ENCODE measurements at places on chromosomes 6 and 20. TPM values are rescaled to one million over a fixed set of nuclear protein-coding genes. Genes with fewer than 3 reads are reported as not detected.

SLC22A2 gene
- total RNA-seq = not detected

TSHZ2 gene
- 31.0 TPM for total RNA-seq

C20orf202 gene
- total RNA-seq = 0.27 TPM

APMAP gene
- 77.4 TPM for total RNA-seq

LINC00237 gene
- not detected for total RNA-seq

DYNLT1 gene
- 142 TPM for total RNA-seq

EYA4 gene
- total RNA-seq = 21.4 TPM

HACE1 gene
- total RNA-seq = 25.9 TPM

CRISP3 gene
- total RNA-seq = 0.85 TPM

CFAP61 gene
- total RNA-seq = not detected

PRL gene
- total RNA-seq = 0.23 TPM

POFUT1 gene
- total RNA-seq = 43.7 TPM

TUBB1 gene
- not detected for total RNA-seq

VTA1 gene
- total RNA-seq = 41.5 TPM

GRCh38 chr20:9490161-9490560 is 24.2 kb upstream of the LAMP5 start:
- H3K27me3 ChIP-seq = peaks cover 43% of the 10 kb centered on the region
- no peak overlapping the region for H3K27ac ChIP-seq
- H3K36me3 ChIP-seq = no peaks in the 10 kb centered on the region
- H3K4me1 ChIP-seq = peaks cover 3% of the 10 kb centered on the region
- DNase-seq = no peak
- no peak overlapping the region for H3K4me3 ChIP-seq

- no peak overlapping the region for H3K4me3 ChIP-seq
- H3K27ac ChIP-seq = no peak overlapping the region
- peaks cover 26% of the 10 kb centered on the region for H3K27me3 ChIP-seq
- no peak for DNase-seq
- no peaks in the 10 kb centered on the region for H3K36me3 ChIP-seq
These were observed 71.4 kb downstream of the FOXA2 start for GRCh38 chr20:22512911-22513489.

- H3K4me1 ChIP-seq = peaks cover 34% of the 10 kb centered on the region
- H3K36me3 ChIP-seq = no peaks in the 10 kb centered on the region
- no peak overlapping the region for H3K4me3 ChIP-seq
- no peak overlapping the region for H3K27ac ChIP-seq
- H3K27me3 ChIP-seq = no peaks in the 10 kb centered on the region
These were observed 238.3 kb downstream of the HACE1 start for GRCh38 chr6:104621396-104621795.

DNA sequence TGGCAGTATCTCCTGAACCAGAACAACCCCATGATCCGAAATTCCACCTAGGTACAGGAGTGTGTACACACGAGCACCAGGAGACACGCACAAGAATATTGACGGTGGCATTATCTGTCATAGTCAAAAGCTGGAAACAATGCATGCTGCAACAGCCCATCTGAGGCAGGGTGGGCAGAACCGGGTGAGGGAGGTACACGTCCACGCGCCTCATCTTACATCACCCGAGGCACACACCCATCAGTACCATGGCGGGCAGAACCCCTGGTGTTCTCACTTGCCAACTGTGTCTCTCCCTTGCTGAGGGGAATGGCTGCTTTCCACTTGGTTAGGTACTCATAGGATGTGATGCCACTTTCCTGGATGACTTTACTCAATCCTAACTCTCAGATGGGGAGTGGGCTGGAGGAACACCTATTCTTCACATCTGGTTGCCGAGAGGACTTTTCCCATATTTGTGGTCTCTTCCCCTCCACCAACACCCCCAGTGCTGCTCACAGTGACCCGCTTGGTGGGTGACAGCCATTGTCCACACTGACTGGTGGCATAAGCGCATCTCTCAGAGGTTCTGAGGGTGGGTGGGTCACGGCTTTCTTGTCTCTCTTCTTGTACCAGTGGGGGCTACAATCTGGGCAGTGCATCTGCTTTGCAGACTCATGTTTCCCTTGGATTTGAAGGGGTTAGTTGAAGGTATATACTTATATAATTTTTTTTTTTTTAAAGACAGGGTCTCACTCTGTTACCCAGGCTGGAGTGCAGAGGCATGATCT is 13.5 kb downstream of the PPP1R3G start:
- DNase-seq = no peak
- no peak overlapping the region for H3K4me3 ChIP-seq
- H3K36me3 ChIP-seq = no peaks in the 10 kb centered on the region
- no peak overlapping the region for H3K27ac ChIP-seq
- H3K4me1 ChIP-seq = no peaks in the 10 kb centered on the region

- H3K36me3 ChIP-seq = peaks cover 3% of the 10 kb centered on the region
- H3K27ac ChIP-seq = no peak overlapping the region
- H3K27me3 ChIP-seq = peaks cover 13% of the 10 kb centered on the region
- H3K4me1 ChIP-seq = peaks cover 25% of the 10 kb centered on the region
- no peak for DNase-seq
These were observed 157.5 kb downstream of the UNC5CL start for GRCh38 chr6:40881501-40881900.

GRCh38 chr6:1477432-1478090 is 88.2 kb downstream of the FOXF2 start:
- H3K36me3 ChIP-seq = no peaks in the 10 kb centered on the region
- H3K4me1 ChIP-seq = peaks cover 26% of the 10 kb centered on the region
- DNase-seq = no peak
- no peak overlapping the region for H3K27ac ChIP-seq
- H3K27me3 ChIP-seq = no peaks in the 10 kb centered on the region
- no peak overlapping the region for H3K4me3 ChIP-seq

GRCh38 chr20:49245921-49246740 is 26.9 kb downstream of the DDX27 start:
- H3K27ac ChIP-seq = peak overlapping the region; percentile 27
- H3K27me3 ChIP-seq = no peaks in the 10 kb centered on the region
- DNase-seq = no peak
- no peak overlapping the region for H3K4me3 ChIP-seq
- peaks cover 30% of the 10 kb centered on the region for H3K36me3 ChIP-seq

DNA sequence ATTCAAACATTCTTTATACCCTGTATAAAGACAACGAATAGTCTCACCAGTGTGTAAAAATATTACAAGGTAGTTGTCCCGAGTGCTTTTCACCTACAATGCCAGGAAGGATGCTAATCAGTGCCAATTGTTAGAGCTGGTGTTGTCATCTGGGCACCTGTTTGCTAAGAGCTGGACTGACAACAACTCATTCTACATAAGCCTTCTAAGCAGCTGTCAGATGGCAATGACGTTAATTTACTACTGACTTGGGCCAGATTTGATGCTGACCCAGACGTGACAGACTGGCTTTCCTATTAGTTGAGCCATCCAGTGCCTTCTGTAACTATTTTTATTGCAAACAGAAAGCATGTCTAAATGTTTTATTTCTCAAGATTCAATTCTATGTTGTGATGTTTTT is 355.2 kb downstream of the ADGRB3 start:
- no peak for DNase-seq
- H3K27me3 ChIP-seq = peaks cover 2% of the 10 kb centered on the region
- H3K4me3 ChIP-seq = no peak overlapping the region
- H3K27ac ChIP-seq = no peak overlapping the region
- H3K36me3 ChIP-seq = no peaks in the 10 kb centered on the region
- peaks cover 7% of the 10 kb centered on the region for H3K4me1 ChIP-seq

DNA sequence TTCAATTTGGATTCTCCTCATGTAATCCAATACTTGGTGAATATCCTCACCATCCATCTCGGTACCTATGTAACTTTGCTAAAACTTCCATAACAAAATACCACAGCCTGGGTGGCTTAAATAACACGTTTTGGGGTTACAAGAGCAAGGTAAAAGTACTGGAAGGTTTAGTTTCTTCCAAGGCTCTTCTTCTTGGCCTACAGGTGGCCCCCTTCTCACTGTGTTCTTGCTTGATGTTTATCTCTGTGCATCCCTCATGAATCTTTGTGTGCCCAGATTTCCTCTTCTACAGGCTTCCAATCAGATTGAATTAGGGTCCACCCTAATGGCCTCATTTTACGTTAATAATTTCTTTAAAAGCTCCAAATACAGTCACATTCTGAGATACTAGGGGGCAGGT is 163.3 kb upstream of the HCRTR2 start:
- H3K4me1 ChIP-seq = peaks cover 5% of the 10 kb centered on the region
- peaks cover 4% of the 10 kb centered on the region for H3K36me3 ChIP-seq
- no peaks in the 10 kb centered on the region for H3K27me3 ChIP-seq
- no peak overlapping the region for H3K27ac ChIP-seq
- no peak overlapping the region for H3K4me3 ChIP-seq

DNA sequence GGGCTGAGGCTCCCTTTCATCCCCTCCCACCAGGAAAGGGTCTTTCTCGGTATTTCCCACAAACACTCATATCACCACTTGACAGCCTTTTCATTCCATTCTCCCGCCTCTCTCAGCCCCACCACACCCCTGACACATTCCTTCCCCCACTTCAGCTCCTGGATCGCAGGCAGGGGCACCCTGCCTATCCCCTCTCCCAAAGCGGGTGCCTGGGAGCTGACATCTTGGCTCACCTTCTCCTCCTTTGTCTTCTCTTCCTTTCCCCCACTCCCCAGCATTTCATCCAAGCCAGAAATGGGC is 10.2 kb upstream of the VEGFA start:
- peak overlapping the region; percentile 53 for H3K27ac ChIP-seq
- no peaks in the 10 kb centered on the region for H3K36me3 ChIP-seq
- H3K4me3 ChIP-seq = no peak overlapping the region
- DNase-seq = no peak

DNA sequence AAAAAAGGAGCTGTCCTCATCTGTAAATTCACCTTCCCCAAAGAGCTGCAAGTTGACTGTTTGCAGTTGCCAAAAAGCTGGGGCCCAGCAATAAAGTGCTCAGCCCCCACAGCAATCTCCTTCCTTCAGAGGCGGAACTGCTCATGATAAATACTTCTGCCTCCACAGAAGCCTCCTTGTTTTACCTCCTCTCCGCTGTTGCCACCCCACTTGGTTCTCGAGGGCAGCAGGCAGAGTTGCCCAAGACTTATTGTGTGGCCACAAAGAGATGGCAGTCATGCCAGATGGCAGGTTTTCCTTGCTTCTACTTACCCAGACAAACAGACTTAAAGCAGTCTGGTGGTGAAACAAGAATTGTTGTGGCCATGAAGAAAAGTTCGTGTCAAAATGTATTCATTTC is 66.3 kb downstream of the SLX4IP start:
- H3K4me1 ChIP-seq = peaks cover 44% of the 10 kb centered on the region
- no peaks in the 10 kb centered on the region for H3K27me3 ChIP-seq
- no peaks in the 10 kb centered on the region for H3K36me3 ChIP-seq
- H3K4me3 ChIP-seq = no peak overlapping the region

DNA sequence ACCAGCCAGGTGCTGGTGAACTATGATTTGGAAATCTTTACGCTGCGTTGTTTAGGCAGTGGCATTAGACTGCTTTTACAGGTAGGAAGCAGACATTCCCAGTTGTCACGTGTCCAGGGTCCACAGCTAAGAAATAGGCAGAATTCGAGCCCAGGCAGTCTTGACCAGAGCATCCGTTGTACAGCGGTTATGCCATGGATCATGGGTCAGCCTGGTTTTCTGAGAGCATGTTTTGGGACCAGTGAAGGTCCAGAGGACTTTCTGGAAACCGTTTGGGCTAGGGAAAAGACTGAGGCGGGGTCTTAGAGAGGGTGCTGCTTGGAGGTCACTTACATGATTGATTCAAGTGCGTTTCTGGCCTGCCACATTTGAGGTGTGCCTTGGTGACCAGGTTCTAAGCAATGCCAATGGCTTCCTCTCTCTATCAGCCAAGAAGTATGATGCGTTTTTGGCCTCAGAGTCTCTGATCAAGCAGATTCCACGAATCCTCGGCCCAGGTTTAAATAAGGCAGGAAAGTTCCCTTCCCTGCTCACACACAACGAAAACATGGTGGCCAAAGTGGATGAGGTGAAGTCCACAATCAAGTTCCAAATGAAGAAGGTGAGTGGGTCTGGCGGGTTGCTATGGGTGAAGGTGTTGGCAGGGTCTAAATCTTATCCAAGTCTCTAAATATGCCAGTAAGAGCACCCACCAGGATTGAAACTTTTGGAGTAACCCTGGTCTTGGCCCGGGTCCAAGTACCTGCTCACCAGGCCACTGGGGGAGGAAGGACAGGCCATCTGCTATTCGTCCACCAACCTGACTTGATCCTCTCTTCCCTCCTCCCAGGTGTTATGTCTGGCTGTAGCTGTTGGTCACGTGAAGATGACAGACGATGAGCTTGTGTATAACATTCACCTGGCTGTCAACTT is 1.8 kb downstream of the RPL10A start:
- H3K27me3 ChIP-seq = no peaks in the 10 kb centered on the region
- peaks cover 39% of the 10 kb centered on the region for H3K4me1 ChIP-seq
- H3K36me3 ChIP-seq = peaks cover 8% of the 10 kb centered on the region

- peaks cover 2% of the 10 kb centered on the region for H3K4me1 ChIP-seq
- H3K4me3 ChIP-seq = no peak overlapping the region
These were observed 192.0 kb upstream of the PDE10A start for GRCh38 chr6:165854863-165855593.

- H3K4me3 ChIP-seq = no peak overlapping the region
- DNase-seq = no peak
- peak overlapping the region; percentile 84 for H3K27ac ChIP-seq
- H3K27me3 ChIP-seq = no peaks in the 10 kb centered on the region
- peaks cover 11% of the 10 kb centered on the region for H3K4me1 ChIP-seq
- H3K36me3 ChIP-seq = peaks cover 1% of the 10 kb centered on the region
These were observed 702.7 kb downstream of the MAFB start for GRCh38 chr20:39986173-39986904.

DNA sequence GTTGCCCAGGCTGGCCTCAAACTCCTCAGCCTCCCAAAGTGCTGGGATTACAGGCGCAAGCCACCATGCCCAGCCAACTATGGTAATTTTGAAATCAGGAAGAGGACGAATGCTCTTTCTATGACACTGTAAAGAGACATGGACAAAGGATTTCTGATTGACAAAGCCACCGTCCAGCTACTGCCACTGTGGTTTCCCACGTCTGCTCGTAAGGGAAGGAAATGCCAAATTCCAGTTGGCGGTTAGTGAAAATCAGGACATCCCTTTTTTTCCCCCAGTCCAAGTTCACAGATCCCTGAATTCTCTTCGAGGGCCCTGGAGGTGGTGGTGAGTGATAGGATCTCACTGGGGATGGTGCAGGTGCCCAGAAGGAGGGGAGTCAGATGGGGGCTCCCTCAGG is 31.2 kb downstream of the SNAI1 start:
- H3K4me1 ChIP-seq = peaks cover 34% of the 10 kb centered on the region
- no peak overlapping the region for H3K27ac ChIP-seq
- no peaks in the 10 kb centered on the region for H3K36me3 ChIP-seq
- no peak overlapping the region for H3K4me3 ChIP-seq
- no peaks in the 10 kb centered on the region for H3K27me3 ChIP-seq

- H3K36me3 ChIP-seq = no peaks in the 10 kb centered on the region
- H3K27ac ChIP-seq = no peak overlapping the region
- DNase-seq = no peak
- no peak overlapping the region for H3K4me3 ChIP-seq
- peaks cover 3% of the 10 kb centered on the region for H3K4me1 ChIP-seq
These were observed 7.8 kb downstream of the MAP3K7 start for GRCh38 chr6:90578894-90579549.

DNA sequence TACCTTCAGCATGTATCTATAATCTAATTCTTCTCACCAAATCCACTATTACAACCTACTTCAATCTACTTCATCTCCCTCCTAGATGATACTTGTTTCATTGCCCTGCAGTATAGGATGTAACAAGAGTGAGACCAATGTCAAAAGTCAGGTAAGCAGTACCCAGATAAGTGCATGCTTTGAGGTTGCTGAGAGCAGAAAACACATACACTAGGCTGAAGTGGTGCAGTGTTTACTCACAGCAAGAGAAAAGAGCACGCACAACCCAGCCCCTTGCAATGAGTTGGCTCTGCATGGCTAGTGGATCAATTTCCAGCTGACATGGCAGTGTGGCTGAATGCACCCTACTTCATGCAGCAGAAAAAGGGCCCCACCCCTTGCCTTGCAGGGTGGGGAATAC is 199.9 kb downstream of the EPHA7 start:
- no peaks in the 10 kb centered on the region for H3K27me3 ChIP-seq
- H3K4me1 ChIP-seq = no peaks in the 10 kb centered on the region
- DNase-seq = no peak
